ENCODE measurements at places on chromosomes 13 and 19.

GRCh38 chr19:35279985-35280821 is 2.1 kb upstream of the HAMP start:
- no peak for DNase-seq

GRCh38 chr19:35656700-35657099 is 8.6 kb downstream of the COX6B1 start:
- DNase-seq: no peak

GRCh38 chr13:40484974-40485373 is 181.5 kb downstream of the FOXO1 start:
- no peak for DNase-seq

DNA sequence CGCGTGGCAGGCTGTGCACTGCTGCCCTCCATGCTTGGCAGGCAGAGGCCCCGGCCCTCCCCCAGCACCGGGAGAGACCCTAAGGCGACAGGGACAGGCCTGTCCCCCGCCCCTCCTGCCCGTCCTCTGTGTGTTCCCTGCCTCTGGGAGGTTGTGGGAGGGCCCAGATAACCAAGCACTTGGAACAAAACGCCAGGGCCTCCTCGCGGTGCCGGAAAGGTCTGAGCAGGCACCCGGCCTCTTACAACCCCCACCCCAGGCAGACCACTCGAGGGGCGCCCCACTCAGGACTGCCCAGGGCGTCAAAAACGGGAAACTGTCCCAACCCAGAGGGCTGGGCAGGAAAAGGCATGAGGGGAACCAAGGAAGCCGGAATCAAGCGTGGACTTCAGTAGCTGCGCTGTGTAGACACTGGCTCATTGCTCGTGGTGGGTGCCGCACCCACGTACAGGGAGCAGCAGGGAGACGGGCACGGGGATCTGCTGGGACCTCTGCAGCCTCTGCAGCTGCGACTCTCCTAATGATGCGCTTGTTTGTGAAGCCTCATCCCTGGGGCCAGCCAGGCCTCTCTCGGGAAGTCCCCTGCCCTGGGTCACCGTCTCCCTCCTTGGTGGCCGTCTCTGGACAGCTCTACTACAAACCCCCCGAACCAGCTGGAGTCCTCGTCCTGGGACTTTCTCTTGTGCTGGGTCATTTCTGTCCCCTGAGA is 20.0 kb downstream of the GNA11 start:
- DNase-seq: no peak

GRCh38 chr13:104577071-104577815 is 1511.0 kb upstream of the SLC10A2 start:
- DNase-seq: no peak

DNA sequence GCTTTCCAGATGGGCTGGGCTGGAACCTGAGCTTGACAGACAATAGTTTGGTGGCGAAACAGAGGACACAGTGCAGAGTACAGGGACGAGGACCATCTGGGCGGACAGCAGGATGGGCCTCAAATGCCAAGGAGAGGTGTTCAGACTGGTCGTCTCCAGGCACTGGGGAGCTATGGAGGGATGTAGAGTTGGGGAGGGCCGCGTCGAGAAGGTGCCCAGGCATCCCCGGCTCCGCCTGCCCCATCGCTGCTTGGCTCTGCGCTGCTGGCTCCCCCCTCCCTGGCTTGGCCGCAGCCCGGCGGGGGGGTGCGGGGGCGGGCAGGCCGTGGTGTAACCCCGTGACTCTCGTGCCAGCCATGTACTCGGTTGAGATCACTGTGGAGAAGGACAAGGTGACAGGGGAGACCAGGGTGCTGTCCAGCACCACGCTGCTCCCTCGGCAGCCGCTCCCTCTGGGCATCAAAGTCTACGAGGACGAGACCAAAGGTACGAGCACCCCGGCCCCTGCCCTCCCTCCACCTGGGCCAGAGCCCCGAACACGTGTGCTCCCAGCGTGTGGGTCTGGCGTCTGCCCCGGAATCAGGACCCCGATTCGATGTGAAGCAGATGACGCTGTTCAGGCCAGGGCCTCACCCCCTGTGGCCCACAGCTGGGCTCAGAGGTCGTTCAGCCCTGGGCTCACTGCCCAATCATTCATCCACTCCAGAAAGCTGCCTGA is 10.8 kb upstream of the MISP start:
- no peak for DNase-seq

DNA sequence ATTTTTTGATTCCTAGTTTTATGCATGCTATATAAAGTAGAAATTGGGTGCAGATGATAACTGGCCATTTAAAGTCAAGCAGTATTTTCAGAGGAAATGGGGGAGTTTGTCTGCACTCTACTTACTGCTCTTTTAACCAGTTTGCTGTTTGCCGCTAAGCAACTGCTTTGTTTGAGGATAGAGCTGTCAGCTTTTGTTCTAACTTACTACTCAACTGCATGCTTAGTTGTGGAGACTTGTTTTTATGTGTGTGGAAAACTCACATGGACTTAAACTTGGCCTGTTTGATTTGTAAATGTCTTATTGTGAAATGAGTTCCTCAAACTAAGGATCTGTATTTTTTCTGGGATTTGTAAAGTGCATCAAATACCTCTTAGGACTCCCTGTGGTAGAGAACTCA is 591.1 kb downstream of the PCDH9 start:
- no peak for DNase-seq

GRCh38 chr13:29454931-29455481 is 140.5 kb downstream of the SLC7A1 start:
- DNase-seq: peak; percentile 28

DNA sequence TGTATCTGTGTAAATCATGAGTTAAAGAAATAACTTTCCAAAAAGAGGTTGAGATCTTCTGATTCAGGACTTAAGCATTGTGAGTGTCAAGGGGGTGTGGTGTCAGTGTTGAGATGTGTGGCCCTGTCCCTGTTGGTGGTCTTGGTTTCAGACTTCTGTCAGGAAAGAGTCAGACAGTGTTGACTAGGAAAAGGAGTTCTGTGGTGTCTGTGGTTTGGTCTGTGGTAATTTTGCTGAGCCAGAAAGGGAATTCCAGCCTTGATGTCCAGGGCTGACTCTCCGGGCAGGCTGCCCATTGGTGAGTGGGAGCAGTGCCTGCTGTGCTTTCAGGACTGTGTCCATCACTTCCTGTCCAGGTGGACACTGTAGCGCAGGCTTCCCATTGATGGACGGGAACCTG is 39.8 kb upstream of the IGFL4 start:
- DNase-seq: peak; percentile 58

DNA sequence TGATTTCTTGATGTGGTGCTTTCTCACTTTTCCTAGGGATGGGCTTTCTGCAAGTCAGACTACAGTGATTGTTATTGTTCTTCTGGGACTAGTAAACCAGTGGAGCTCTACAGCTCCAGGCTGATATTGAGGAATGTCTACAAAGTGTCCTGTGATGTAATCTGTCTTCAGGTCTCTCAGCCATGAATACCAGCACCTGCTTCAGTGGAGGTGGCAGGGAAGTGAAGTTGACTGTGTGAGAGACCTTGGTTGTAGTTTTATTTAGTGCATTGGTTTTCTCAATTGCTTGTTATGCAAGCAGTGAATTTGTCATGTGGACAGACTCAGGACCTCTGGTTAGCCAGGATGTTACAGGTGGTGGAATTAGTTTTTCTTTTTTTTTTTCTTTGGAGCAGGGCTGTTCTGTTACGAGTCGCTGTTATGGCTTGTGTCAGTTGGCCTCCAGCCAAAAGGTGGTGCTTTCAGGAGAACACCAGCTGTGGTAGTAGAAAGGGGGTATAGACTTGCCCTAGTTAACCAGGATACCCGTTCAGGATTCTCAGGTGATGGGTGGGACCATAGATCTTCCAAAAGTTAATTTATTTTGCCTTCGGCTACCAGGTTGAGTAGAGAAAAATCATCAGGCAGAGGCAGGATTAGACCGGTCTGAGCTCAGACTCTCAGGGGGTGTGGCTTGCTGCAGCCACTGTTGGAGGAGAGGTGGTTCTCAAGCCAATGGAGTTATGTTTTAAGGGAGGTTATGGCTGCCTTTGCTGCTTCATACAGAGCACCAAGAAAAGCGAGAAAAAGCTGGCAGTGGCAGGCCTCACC is 11.9 kb upstream of the ZNF675 start:
- DNase-seq: no peak

DNA sequence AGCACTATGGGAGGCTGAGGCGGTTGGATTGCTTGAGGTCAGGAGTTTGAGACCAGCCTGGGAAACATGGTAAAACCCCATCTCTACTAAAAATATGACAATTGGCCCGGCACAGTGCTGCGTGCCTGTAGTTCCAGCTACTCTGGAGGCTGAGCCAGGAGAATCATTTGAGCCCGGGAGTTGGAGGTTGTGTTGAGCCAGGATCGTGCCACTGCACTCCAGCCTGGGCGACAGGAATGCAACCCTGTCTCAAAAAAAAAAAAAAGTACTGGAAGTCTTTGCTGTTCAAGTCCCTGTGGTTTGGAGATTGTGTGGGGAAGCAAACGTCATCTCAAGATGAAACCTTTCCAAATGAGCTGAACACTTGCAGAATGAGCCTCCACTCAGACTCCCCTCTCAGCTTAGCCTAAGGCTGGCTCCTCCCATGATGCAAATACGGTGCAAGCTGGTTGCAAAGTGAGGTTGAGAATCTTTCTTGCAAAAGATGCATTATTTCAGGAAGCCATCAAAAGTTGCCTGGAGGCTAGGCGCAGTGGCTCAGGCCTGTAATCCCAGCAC is 46.2 kb downstream of the MYO9B start:
- DNase-seq: no peak

DNA sequence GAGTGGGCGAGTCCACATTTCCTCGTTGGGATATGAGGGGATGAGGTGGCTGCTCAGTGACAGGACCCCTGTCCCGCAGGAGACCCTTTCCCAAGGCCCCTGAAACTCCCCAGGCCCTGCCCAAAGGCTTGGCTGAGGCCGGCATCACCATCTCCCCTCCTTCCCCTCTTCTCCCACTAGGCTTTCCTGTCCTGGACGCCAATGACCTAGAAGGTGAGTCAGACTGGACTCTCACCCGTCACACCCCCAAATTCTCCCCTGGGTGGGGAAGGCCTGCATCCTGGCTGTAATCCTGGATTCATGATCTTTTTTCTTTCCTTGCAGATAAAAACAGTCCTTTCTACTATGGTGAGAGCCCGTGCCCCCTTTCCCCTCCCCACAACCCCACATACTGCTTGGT is 5.3 kb downstream of the FXYD3 start:
- peak; percentile 56 for DNase-seq

- no peak for DNase-seq
Measured at GRCh38 chr13:63999614-64000305, 2584.1 kb upstream of the PCDH20 start.

- no peak for DNase-seq
Measured at GRCh38 chr13:98225036-98225940, 48.2 kb upstream of the RNF113B start.

DNA sequence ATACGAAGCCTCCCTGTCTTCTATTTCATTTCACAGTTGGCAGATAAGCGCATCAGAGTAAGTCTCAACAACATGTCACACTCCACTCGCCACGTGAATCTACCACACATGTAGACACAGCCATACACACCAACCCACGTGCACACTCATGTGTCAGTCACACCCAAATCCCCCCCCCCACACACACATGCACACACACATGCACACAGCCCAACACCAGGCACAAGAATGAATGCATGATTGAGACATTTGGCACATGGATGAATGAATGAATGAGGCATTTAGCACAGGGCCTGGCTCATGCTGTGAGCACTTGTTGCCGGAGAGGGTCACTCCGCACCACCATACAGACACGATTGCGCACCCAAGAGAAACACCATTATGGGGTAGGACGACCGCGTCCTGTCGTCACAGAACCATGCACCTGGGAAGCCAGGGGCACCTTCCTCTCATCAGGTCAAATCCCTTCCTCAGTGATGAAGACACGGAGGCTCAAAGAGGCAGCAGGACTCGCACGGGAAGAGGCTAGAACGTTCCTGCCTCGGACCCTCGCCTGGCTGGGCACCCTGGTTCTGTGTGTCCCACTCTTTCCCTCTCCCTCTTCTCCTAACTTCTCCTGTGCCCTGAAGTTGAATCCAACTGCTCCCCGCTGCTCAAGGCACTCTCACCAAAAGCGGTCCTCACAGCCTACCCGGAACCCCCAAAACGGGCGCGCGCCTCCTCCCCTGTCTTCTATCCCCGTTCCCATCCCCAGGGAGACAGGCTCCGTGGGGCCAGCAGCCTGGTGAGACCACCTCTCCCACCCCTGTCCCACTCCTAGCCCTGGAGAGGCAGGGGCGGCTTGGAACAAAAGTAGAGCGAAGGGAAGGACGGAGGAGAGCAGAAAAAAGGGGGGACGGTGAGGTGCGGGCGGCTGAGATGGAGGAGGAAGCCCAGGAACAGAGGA is 1.3 kb downstream of the MEIS3 start:
- DNase-seq: no peak

- DNase-seq: no peak
Measured at GRCh38 chr19:35261356-35262100, 7.2 kb upstream of the USF2 start.

DNA sequence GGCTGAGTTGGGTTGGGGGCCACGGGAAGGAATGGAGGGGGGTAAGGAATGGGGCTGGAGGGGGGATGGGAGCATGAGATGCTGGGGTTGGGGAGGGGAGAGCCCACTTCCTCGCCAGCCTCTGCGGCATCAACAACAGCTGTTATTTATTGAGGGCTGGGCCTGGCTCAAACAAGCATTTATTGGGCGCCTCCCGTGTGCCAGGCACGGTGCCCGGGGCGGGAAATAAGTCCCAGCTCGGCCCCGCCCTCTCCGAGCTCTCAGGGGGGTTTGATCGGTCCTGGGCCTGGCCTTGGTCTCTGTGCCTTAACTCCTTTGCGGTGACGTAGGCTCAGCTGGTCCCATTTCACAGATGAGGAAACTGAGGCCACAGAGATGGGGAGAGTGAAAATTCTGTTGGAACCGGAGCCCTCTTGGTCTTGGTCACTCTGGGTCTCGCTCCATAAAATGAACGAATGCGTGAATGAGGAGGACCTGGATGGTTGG is 919 bp upstream of the ADAMTS10 start:
- DNase-seq: no peak

- DNase-seq: no peak
Measured at GRCh38 chr13:114111577-114111976, 20.8 kb downstream of the RASA3 start.

GRCh38 chr13:20824762-20825476 is 51.2 kb upstream of the EEF1AKMT1 start:
- no peak for DNase-seq

GRCh38 chr13:113273851-113274590 is 23.0 kb upstream of the LAMP1 start:
- no peak for DNase-seq

DNA sequence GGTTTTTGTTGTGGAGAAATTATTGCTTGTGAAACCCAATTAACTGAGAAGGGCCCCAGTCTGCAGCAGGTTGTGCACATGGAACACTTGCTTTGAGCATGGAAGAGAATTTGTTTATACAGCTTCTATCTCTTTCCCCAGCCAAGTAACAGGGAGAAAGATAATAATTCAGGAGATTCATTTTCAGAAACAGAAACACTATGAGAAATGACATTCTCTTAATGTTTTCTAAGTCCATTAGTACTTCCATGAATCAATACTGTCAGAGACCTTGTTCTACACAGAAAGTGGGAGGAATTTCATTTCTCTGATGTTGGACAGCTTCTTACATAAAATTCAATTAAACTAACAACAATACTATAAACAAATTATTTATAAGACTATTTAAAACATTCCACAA is 446.3 kb downstream of the KLF12 start:
- no peak for DNase-seq

Measured in LoVo (cell line).